ENCODE measurements at places on chromosomes 12 and 14. TPM values are rescaled to one million over a fixed set of nuclear protein-coding genes. Genes with fewer than 3 reads are reported as not detected.

The SYNDIG1L gene
- not detected for total RNA-seq

The APOLD1 gene
- total RNA-seq: 0.38 TPM

The FKBP4 gene
- 129 TPM for total RNA-seq

The AACS gene
- total RNA-seq: 17.9 TPM

The MRPL52 gene
- 202 TPM for total RNA-seq

The CAPZA3 gene
- total RNA-seq: not detected

The SLC39A2 gene
- not detected for total RNA-seq

The CRIP1 gene
- total RNA-seq: 1,885 TPM

The BCL11B gene
- 0.26 TPM for total RNA-seq

The KLRC2 gene
- 1.4 TPM for total RNA-seq

The KRT82 gene
- not detected for total RNA-seq

The GSG1 gene
- total RNA-seq: 0.21 TPM

The EML1 gene
- total RNA-seq: 40.3 TPM

The PTPN6 gene
- total RNA-seq: 10.3 TPM

The GPR84 gene
- total RNA-seq: 0.09 TPM

The LAG3 gene
- 0.88 TPM for total RNA-seq

The CPNE6 gene
- total RNA-seq: not detected

The DENND5B gene
- 15.0 TPM for total RNA-seq

The NRL gene
- 1.0 TPM for total RNA-seq

The GPR65 gene
- not detected for total RNA-seq

The LYZ gene
- not detected for total RNA-seq

The AICDA gene
- total RNA-seq: 0.15 TPM

The GUCY2C gene
- 0.01 TPM for total RNA-seq

The ACSS3 gene
- total RNA-seq: not detected
